Upper lobe of left lung (tissue), 6 donors: ENCODE measurements at places on chromosomes 1 and 21.

DNA sequence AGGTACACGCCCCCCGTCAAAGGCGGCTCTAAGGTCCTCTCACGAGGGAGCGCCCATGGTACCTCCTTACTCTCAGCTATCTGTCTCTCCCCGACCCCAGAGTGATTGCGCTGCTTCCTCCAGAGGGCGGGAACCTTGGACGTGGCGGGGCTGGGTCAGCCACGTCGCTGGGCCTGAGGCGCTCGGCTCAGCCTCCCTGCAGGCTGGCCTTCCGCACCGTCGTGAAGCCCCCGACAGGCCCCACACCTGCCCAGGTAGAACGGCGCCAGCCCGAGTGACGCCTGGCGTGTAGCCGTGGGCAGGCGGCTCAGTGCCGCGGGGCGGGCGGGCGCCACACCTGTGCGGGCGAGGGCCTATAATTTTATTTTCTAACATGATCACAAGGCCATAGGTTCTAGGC is 122.2 kb upstream of the BEND5 start:
- peak; percentile 66 for DNase-seq

DNA sequence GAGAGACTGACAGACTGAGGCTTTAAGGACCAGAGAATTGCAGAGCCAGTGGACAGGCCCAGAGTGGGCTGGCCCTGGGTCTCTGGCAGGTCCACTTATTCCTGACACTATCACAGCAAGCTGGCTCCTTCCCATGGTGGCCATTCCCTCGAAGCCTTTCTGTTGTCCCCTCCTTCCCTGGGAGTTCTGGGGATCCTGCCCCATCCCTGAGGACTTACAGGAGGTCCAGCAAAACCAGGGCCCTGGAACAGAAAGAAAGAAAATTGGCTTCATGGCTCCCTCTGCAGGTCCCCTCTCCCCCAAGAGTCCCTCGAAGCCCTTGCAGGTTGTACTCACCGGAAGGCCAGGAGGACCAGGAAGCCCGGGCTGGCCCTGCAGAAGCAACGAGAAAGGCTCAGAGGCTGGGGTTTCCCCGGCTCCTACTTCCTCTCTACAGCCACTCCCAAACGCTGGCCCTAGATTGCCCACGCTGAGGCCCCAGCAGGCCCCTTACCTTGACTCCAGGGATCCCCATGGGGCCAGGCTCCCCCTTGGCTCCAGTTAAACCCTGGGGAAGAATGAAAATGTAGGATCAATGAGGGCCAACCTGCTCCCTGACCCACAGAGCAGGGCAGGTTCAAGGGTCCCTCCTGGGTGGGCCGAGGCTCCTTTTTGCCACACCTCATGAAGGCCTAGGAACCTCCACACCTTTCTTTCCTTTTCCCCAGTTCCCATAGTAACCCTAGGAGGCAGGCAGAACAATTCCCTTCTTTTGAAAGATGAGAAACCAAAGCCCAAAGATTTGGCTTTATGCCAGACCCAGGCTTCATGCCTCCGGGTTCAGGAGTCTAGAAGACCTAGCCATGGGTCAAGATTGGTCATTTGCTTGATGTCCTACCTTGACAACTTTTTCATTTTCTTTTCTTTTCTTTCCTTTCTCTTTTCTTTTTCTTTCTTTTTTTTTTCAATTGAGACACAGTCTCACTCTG is 4.6 kb downstream of the COL9A2 start:
- DNase-seq, result no peak

- no peak for DNase-seq
Observed at GRCh38 chr1:9265968-9266367, 26.7 kb upstream of the SPSB1 start.

- no peak for DNase-seq
Observed at GRCh38 chr1:108669679-108670078, 8.8 kb upstream of the HENMT1 start.

GRCh38 chr1:28134651-28135207 is 41.8 kb downstream of the PTAFR start:
- DNase-seq, result no peak

- DNase-seq, result peak; percentile 32
Observed at GRCh38 chr21:41369920-41370839, 8.4 kb downstream of the MX2 start.

GRCh38 chr1:14011888-14012287 is 311.9 kb downstream of the PRDM2 start:
- no peak for DNase-seq

DNA sequence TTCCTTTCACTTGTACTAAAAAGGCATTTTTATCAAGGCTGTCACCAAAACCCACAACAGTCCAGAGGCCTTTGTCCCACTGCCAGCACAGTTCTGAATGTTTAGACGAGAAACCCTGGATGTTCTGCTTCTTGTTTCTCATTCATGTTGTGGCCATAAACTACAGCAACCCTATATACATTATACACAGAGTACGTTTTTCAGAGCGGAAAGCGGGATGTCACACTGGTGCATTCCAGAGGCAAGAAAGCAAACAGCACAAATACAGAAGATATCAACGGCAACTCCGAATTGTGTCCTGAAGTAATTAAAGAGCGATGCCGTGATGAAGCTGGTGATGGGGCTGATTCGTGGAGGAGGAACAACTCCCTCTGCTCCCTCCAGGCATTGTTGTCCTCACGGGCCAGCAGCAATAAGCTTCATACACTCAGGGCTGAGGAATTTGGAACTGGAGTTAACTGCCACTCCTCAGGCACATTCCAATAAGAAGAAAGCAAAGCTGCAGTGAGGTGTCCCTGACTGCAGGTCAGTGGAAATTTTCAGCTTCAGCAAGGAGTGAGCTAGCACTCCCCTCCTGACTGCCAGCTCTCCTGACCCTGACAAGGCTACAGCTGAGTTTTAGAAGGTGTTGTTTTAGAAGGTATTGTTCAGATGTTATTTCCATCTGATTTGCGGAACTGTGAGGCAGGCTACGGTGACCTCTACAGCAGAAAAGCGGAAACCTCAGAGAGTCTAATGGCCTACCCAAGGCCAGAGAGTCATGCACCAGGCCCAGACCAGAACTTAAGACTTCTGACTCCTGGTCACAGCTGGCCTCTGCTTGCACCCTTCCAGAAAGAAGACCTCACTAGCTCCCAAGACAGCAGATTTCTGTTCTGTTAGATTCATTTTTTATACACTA is 149.0 kb downstream of the TGFBR3 start:
- DNase-seq, result no peak

GRCh38 chr1:43577655-43578542 is 47.2 kb downstream of the PTPRF start:
- DNase-seq, result peak; percentile 42

GRCh38 chr1:116842654-116843053 is 67.1 kb upstream of the PTGFRN start:
- DNase-seq, result no peak

DNA sequence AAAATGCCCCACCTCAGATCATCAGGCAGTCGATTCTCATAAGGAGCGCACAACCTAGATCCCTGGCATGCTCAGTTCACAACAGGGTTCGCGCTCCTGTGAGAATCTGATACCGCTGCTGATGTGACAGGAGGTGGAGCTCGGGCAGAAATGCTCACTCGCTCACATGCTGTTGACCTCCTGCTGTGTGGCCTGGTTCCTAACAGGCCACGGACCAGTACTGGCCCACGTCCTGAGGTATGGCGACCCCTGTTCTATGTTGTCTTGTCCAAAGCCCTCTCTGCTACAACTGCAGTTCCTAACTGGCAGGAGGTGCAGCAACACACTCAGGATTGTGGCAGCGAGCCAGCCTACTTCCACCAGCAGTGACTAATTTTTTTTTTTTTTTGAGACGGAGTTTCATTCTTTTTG is 70.6 kb downstream of the CLSTN1 start:
- no peak for DNase-seq

DNA sequence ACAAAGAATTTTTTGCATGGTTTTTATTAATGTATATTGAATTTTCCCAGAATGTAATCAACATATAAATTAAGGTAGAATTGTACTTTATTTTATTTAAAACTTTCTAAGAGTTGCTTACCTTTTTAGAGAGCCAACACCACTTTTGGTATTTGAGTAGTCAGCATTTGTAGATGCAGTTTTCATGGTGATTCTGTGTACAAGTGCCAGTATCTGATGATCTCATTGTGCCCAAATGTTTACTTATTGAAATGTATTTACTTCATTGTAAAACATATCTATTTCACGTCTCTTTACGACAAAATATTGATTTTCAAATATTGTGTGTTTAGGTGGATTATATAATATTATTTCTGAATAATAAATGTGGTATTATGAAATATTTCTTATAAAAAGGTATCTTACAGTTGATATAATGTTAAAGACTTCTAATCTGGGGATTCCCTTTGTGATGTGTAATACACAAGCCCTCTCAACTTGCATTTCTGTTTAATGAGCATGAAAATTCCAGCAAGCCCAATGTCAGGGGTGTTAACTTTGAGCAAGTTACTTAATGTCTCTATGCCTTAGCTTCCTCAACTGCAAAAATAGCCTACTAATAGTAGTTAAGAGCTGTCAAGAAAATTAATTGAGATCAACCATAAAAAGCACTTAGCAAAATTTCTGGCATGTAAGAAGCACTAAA is 141.8 kb upstream of the ZNF648 start:
- DNase-seq, result no peak

DNA sequence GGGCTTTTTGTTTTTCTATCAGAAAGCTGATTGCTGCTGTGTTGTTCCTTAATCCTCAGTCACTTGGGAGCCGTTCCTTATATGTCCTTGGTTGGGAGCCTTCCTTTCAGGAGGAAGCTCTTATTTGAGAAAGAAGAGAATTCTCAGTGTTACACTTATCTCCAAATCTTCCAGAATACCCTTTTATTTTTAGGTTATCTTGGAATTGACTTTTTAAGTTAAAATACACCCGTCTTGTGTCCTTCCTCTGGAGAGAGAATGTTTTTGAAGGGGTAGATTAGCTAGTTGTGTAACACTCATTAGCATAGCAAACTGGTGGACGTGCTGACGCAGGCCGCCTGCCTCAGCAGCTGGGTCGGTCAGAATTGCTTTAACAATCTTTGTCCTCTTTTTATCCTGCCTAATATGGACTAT is 42.1 kb downstream of the LRRC8B start:
- peak; percentile 68 for DNase-seq

DNA sequence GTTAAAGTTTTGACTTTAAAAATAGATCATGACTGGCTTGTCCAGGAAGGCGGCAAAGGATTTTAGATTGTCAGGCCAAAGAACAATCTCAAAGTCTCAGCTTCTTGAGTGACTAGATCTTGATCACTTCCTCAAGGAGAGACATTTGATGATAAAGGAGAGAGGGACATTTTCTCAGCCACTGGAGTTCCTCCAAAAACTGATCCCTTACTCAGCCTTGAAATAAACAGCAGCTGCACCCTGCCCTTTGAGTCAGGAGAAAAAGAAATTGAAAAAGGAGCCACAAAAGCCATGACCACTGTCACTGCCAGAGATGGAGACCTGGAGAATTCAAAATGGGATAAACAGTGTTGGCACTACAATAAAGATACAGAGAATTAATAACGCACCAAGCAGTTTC is 288.4 kb upstream of the PRMT6 start:
- DNase-seq, result no peak

DNA sequence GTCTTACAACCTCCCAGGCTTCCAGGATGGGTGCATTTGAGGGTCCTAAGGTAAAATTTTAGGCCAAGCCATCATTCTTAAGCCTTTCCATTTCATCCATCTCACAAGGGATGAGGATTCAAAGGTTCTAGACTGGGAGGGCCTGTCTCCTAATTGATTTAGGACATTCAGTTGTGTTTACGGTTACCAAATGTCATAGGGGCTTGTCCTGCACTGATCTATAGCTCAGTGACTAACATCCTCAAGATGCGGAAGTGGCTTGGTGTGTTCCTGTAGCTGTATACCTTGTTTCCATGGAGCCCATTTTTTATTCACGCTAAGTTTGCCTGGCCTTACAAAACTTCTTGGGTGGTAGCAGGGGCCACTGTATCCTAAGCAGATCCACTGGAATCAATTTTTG is 52.8 kb downstream of the DUSP10 start:
- DNase-seq, result no peak

DNA sequence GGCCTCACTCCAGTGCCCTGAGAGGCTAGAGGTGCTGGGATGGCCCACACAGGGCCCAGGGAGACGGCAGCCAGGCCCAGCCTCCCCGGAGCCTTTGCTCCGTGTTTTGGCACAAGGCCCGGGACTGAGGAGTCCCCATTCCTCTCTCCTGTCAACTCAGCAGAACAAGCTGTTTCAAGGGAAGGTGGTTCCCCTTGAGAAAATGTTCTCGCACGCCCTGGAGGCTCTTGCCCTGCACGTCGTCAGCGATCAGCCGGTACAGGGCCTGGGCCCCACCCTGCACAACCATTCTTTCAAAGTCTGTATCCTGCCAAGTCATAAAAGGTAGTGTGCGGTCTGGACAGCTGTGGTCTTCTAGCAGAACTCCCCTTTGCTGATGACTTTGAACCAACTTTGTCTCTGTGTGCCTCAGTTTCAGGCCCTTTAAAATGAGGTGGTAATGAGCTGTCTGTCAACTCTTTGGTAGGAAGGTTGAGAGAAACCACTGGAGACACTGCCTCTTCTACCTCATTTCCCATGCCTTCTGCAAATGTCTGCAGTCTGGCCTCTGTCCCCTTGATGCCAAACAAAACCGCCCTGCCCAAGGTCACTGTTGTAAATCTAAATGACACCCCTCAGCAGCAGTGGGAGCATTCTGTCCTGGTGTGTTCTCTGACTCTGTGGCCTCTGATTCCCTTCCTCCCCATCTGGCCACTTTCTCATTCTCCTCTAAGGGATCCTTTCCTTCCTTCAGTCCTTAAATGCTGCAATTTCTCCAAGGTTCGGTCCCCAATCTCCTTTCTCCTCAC is 138.6 kb upstream of the JUN start:
- DNase-seq, result peak; percentile 90

DNA sequence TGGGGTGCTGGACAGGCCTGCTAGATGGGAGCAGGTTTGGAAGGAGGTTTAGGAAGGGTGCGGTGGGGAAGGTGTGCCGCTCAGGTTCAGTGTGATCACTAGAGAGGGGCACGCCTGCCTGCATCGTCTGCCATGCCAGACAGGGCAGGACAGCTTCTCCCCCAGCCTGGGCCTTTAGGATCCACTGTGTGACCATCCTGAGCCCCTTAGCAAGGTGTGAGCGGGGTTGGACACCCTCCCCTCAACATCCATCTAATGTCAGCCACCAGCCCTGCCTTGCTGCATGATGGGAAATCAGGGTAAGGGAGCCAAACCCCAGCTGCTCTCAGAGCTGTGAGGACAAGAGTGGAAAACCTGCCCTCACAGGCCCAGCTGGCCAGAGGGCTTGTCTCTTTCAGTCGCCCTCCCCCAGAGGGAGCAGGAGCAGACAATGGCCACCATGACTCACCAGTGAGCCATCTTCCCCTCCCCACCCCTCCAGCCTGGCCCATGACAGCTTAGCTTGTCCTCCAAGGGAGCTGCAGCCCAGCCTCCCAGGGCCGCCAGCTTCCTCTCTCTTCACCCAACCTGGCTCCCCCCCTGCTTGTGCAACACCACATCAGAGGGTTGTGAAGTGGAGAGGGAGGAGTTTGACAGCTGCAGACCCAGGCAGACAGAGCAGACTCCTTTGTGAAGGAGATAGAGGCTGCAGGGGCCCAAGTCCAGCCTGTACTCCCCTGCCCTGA is 37.0 kb downstream of the NUAK2 start:
- DNase-seq, result no peak

DNA sequence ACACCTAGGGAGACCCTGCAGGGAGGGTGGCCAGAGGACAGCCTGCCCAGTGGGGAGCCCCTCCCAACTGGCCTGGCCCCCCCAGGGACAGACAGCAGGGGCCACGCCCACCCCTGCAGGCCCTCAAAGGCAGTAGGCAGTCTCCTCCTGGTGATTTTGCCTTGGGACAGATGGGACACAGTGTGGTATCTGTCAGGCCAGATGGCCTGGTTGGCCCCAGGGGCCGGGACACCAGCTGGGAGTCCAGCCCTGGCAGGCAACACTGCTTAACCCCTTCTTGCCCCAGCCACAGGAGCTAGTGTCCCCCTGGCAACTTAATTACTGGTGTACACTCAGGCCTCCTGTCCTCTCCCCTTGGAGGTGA is 17.8 kb downstream of the IFFO2 start:
- no peak for DNase-seq
